SHP77 treated with DMSO at 0.1 percent for 48 hours (cell line): ENCODE measurements at places on chromosomes 12 and 14.

DNA sequence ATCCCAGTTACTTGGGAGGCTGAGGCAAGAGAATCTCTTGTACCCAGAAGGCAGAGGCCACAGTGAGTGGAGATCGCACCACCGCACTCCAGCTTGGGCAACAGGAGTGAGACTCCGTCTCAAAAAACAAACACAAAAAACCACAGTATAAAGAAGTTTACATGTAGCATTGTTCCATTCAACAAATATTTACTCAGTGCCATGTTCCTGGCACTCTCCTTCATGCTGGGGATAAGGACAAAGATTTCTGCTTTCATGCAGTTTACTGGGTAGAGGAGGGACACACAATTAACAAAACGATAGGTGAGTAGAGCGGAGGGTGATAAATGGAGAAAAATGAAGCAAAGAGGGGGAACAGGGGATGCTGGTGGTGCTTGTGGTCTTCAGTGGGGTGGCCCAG is 68.2 kb upstream of the OVCH1 start:
- DNase-seq = no peak

DNA sequence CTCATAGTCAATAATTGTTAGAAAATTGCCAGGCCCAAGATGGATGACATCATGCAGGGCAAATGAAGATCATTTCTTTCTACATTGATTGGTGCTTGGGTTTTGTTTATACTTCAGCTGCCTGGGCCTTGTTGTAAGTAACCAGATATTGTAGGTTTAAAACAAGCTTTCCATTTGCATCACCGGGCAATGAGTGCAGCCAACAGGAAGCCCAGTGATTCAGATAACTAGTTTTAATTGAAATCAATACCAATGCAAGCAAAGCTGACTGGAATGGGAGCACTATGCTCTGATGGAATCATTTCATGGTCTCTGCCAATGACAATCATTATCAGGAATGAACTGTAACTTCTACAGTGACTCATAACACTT is 279.3 kb downstream of the DUSP6 start:
- DNase-seq = no peak

DNA sequence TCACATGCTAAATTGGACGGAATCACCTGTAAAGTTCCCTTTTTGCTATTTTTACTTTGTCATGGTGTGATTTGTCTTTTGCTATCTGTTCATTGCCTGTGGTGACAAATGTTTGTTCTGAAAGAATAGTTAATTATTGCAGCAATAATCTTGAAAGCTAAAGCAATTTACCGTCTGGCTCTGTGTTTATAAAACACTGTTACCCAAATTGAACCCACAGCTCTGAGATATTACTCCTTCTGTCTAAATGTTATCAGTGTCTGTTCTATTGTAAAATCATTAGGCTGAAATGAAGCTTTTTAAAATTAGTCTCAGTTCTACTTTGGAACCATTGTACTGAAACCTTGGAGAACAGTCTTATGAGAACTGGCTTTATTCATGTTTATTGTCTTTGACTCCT is 42.5 kb downstream of the TMX1 start:
- DNase-seq = no peak

GRCh38 chr12:8890313-8891085 is 23.8 kb upstream of the PHC1 start:
- no peak for DNase-seq

GRCh38 chr14:103542605-103543088 is 13.7 kb downstream of the TRMT61A start:
- DNase-seq = no peak
